ENCODE measurements at places on chromosomes 2 and 18.
A peak's percentile ranks its signal among the peaks of the same experiment; 100 is the strongest.

DNA sequence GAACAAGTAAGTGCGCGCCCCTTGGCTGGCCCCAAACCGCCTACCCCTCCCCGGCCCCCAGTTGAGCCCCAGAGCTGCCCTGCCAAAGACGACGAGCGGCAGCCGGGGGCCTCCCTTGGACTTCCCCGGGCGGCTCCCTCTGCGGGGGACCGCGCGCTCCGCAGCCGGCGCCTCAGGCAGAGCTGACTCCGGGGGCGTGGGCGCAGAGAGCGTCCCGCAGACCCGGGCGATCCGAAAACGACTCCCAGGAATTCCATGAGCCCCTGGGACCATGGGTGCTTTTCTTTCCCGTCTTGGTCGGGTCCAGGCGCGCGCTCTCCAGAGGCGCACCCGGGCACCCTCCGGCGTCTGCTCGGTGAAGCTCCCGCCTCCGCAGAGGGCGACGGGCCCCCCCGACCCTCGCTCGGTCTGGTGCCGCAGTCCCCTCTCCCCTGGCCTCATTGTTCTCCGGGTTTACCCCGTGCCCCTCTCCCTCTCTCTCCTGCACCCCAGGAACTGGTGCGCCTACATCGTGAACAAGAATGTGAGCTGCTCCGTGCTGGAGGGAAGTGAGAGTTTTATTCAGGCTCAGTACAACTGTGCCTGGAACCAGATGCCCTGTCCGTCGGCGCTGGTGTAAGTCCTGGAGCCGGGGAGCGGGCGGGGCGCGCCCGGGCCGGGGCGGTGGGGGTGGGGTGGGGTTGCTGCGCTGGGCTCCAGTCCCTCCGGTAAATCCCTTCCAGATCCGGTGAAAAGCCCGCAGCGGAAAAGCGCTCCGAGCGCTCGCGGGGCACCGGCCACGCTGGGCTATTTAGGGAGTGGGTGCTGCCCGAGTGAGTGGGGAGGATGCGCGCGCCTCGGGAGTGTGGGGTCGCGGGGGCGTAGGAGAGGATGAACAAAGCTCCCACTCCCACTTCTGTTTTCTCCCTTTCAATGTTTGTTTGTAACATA lies 776 bp downstream of the EMILIN2 start:
- peak; percentile 12 for DNase-seq

- DNase-seq, result no peak
Measured at GRCh38 chr18:73959352-73959751, 188.3 kb downstream of the FBXO15 start.

DNA sequence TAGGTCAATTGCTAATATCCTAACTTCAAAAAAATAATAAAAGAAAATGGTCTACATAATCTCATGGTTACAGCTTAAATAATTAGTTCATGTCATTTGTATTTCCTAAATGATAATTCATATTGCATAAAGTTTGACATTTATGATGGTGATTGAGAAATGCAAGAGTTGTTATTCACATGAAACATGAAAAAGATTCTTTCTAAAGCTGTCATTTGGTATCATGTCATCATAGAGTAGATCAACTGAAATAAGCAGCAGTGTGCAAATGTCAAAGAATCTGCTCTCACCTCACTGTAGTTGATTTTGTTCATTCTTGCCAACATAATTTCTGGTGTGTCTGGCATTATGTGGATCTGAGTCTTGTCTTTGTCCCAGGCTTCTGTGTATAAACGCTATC lies 95.3 kb downstream of the NEB start:
- no peak for DNase-seq

DNA sequence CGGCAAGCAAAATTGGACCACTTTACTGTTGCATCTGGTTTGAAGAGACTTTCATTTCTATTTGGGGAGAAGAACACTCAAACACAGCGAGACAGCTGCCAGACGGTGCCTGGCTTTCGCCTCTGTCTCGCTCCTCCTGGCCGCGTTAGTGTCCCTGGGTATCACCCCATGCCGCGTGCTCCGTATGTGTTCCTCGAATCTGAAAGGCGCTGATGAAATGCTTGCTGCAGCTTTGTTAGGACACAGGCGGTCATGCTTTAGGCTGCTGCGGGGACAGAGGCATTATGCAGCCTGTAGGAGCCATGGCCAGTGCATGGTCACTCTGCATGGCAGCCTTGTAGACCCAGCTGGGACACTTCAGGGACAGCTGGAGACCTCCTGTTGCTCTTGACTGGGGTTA lies 53.9 kb downstream of the LDLRAD4 start:
- no peak for DNase-seq

DNA sequence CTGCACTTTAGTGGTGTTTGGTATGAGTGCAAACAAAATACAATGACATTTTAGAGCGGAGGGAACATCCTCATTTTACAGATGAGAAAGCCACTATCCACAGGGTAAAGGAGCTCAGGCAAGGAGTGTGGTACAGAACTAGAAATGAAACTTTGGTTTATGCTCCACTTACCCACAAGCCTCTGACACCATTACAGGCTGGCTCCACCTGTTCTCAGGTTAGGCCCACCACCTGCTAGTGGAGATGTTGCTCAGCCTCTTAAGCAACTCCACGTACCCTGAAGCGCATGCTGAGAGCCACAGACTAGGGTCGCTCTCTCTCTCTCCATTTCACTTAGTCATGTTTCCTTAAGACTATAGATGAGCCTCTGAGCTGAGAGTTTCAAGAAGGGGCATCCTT lies 130.0 kb downstream of the MBD2 start:
- DNase-seq, result no peak

DNA sequence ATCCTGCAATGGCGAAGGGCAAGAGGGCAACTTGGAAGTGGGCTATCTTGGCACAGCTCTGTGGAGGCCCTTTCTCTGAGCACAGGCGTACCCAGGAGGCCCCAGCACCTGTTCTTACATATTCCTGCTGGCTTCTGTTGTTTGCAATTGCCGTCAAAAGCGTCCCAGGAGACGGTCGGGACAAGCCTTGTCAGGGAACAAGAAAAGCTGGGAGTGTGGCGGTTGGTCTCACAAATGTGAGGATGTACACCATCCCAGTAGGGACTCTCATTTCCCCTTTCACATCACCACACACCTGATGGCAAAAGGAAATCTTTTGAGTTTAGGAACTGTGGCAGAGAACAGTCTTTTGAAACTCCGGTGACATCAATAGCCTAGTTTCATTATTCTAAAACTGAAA lies 94.7 kb upstream of the EFEMP1 start:
- no peak for DNase-seq

GRCh38 chr2:73089270-73090030 lies 17.9 kb upstream of the SFXN5 start:
- no peak for DNase-seq

GRCh38 chr2:144158096-144158495 lies 361.8 kb downstream of the ZEB2 start:
- DNase-seq, result no peak

- no peak for DNase-seq
Measured at GRCh38 chr18:5997361-5997760, 102.0 kb upstream of the TMEM200C start.

GRCh38 chr2:217157581-217157980 lies 297.7 kb upstream of the TNP1 start:
- DNase-seq, result no peak

DNA sequence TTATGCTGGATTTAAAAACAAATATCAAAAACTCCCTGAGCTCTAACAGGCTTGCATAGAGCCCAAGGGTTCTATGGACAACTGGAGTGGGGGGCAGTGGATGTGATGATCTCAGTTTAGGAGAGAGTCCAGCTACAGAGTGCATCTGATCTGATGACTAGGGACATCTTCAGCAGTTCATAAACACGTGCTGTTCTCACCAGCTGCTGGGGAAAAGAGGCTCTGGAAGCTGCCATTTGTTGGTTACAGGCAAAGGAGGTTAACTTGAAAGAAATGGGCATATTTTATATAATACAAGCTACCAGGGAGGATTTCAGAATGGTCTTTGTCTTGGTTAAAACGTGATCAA lies 36.0 kb upstream of the ZNF396 start:
- DNase-seq, result no peak

- DNase-seq, result no peak
Measured at GRCh38 chr18:68354176-68354575, 360.7 kb downstream of the TMX3 start.

GRCh38 chr2:216651351-216651881 lies 18.2 kb downstream of the IGFBP2 start:
- no peak for DNase-seq

GRCh38 chr2:193985272-193985671 lies 1671.8 kb upstream of the SLC39A10 start:
- DNase-seq, result no peak

DNA sequence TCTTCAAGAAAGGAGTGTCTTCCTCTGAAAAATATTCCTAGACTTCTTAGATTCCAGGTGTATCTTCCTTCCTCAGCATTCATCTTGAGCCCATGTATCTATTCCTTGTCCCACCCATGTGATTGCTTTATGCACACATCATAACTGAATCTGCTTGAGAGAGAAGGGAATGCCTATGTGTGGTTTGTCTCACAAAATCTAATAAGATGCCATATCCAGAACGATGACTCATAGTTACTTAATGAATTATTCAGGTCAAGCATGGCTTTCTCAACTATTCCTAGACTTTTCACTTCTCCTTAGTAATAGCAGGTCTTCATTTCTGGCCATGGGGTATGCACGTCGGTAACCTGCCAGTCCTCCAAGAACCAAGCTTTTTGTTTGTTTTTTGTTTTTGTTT lies 121.8 kb downstream of the SETBP1 start:
- DNase-seq, result no peak

- DNase-seq, result no peak
Measured at GRCh38 chr2:233546101-233546500, 20.5 kb downstream of the USP40 start.

DNA sequence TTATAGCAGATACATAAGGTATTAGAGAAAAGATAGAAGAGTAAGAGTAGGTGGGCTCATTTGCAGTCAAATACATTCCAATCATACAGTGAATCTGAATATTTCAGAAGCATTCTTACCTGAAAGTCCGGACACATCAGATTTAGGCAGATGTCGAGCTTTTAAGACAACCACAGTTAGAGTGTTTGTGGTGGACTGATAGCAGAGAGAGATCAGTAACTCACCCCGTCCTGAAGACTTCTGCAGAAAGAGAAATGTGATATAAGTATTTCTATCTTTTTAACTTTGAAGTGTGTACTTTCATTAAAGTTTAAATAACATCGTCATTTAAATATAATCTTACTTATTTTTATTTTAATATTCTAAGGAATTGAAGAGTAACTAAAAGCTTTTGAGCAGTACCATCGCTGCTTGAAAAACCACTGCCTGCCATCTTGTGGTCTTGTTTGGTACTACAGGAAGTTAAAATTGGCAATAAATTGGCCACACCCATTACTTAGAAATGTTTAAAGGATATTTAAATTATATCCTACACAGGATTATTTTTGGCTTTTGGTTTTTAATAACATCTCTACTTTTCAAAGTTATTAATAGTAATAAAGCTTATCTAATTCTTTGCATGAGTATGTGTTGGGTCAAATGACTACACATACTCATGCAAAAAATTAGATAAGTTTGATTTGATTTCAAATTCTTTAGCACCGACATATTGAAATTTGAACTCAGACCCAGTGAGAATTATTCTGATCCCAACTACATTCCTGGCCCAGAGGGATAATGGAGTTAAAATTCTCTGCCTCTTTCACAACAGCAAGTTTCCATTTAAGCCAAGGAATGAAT lies 5.5 kb downstream of the SYT4 start:
- DNase-seq, result peak; percentile 47

DNA sequence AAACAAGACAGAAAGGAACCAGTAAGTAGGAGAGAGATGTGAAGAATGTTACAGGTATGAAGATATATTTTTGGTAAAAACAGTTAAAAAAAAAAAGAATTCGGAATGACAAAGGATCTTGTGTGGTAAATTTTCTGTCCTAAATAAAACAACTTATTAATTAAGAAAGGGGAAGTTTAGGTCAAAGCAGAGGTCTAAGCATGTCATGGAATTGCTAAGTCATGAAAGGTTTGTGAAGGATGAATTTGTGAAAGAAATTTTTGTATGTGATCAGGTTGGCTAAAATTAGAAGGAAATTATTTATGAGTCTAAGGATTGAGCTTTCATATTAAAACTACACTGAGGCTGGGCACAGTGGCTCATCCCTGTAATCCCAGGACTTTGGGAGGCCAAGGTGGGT lies 11.1 kb upstream of the ALPG start:
- DNase-seq, result no peak

DNA sequence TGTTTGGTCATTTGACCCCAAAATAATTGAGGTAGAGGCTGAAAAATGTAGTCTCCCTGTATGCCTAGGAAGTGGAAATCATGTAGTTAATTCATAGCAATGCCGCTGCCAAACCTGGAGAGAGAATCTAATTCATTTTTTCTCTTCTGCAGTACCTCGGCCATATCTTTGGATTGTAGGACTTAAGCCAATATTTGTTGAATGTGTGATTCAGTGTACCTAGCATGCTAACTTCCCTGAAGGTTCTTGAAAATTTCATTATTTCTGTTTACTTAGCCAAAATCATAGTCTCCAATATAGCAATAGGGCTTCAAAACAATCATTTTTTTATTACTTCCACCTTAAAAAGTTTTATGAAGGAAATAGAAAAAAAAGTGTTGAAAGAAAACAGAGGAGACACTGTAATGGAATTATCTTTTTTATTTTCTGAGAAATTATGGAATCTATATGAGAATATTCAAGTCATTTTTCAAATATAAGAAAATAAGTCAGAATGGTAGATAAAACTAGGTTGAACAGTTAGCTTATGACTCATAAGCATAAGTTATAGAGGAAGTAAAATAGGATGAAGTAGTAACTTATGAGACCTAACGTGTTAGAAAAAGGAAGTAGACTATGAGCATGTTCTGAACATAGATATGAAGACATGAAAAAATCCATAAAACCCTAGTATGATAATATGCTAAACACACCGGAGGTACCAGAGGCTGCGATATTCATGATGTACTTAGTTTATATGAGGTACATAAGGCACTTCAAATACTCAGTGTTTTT lies 35.2 kb upstream of the CDH19 start:
- no peak for DNase-seq

- DNase-seq, result no peak
Measured at GRCh38 chr2:191756761-191757160, 78.8 kb downstream of the NABP1 start.

- no peak for DNase-seq
Measured at GRCh38 chr2:128198656-128199055, 107.7 kb downstream of the UGGT1 start.

DNA sequence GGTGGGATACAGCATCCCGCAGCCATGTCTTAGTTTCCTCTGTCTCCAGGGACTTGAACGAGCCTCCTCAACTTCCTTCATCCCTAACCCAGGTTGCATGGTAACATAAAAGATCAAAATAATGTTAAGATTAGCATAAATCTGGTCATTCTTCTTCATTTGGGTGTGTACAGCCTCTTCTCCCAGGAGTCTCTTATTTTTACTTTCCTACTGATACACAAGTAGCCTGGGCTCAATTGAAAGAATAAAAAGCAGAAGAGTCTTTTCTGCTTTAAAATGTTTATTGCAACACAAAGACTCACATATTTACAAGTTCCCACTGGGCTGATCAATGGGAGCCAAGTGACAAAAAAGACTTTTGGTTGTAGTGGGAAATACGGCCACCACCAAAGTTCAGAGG lies 137.9 kb upstream of the PID1 start:
- DNase-seq, result no peak

GRCh38 chr2:103401621-103402020 lies 639.8 kb downstream of the TMEM182 start:
- no peak for DNase-seq

GRCh38 chr2:96701636-96702035 lies 38.2 kb downstream of the LMAN2L start:
- DNase-seq, result no peak

GRCh38 chr2:29376541-29376940 lies 261.3 kb downstream of the CLIP4 start:
- no peak for DNase-seq
